ENCODE measurements at places on chromosomes 3 and 15.

DNA sequence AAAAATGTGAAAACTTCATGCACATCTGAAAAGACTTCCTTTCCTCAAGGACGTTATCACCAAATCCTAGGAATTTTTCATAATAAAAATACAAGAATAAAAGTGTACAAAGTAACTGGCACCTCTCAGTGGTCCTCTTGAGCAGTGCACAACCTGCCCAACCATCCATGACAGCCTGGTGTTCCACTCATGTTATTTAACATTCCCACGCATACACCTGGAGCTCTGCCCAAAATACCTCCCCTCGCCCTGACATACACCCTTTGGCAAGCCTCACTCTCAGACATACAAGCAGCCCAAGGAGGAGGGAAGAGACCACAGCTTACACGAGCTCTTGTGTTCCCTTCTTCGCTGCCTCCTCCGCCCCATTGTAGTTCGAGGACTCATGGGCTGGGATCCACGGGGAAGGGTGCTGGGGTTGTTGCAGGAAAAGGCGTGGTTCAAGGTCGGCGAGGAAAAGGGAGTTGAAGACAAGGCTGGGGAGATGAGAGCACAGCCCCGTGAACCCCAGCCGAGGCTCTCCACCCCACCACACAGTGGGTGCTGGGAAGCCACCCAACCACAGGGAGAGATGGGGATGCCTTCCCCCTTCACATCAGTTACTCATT is 23.3 kb downstream of the GRIP2 start:
- DNase-seq = no peak

GRCh38 chr15:50820808-50821382 is 55.4 kb upstream of the SPPL2A start:
- DNase-seq = no peak

GRCh38 chr15:61030451-61030850 is 198.7 kb downstream of the RORA start:
- no peak for DNase-seq

DNA sequence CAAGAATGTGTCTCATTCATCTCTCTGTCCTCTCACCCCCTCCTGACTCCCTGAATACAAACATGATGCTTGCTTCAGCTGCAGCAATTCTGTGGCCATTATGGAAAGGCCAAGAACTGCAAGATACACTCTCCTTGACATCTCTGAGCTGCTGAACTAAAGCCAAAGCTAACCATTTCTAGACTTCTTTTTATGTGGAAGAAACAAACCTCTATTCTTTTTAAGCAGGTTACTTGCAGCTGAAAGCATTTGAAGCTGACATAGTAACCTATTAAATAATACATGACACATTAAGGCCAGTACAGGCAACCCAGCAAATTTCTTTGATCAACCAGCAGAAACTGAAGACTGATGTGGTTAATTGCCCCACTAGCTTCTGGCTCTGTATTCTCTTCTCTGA is 17.5 kb downstream of the FHIT start:
- DNase-seq = no peak

DNA sequence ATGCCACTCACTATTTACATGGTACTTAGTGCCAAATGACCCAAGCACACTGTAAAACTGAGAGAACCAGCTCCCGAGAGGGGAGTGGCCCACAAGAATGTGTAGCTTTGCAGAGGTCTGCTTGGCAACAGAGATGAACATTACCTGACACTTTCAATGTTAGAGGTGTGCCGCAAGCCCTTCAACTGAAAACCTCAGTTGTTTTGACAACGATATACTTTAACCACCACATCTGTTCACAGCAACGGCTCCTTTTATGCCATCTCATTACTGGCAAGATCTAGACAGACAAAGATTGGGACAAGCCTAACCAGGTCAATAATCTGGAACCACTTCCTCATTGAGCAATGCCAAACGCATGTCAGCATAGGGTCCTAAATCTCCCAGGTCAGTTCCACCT is 23.7 kb downstream of the NEK10 start:
- DNase-seq = no peak

DNA sequence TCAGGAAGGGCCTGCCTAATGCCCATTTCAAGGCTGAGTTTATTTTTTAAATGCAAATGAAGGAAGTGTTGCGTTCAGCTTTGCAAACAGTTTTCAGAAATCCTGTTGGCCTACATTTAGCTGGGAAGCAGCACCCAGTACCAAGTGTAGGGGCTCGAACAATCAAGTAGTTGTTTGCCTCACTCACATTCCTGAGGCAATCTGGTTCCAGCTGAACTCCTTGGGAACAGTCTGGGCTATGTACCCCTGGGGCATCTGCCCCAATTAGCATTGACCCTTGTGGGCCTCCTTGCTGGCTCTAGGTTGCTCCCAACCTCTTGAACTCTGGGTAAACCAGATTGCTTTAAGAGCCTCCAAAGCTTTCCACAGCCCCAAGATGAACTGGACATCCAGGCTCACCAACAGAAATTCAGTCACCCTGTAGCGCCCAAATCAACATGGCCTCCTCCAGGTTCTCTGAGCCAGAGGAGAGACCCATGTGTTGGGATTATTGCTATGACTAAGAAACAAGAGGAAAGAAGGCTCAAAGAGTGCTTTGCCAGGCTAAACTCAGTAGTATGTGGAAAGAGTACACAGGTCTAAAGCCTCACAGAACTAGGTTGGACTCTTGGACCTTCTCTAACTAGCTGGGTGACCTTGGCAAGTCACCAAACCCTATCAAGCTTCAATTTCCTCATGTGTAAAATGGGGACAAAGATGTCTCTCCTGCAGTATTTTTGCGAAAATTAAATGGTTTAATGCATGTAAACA is 532.7 kb downstream of the SOX2 start:
- no peak for DNase-seq

- DNase-seq = no peak
Measured at GRCh38 chr3:60953351-60953750, 297.9 kb downstream of the FHIT start.

DNA sequence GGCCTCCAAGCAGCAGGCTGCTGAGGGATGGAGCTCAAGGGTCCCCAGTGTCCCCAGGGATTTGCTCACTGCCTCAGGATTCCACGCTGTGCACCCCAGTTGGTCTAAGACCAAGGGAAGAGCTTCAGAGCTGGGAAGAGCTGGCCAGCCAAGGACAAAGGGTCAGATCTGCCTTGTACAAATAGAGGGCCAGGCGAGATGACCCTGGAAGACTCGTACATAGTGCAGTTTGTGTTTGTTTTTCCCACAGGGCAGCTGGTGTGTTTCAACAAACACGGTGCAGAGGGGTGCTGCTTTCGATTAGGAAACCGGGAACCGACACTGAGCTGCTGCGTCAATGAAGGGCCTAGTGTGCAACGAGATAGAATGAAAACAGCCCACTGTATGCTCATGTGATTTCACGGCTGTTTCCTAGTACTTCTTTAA is 56.1 kb upstream of the TRPM1 start:
- no peak for DNase-seq

DNA sequence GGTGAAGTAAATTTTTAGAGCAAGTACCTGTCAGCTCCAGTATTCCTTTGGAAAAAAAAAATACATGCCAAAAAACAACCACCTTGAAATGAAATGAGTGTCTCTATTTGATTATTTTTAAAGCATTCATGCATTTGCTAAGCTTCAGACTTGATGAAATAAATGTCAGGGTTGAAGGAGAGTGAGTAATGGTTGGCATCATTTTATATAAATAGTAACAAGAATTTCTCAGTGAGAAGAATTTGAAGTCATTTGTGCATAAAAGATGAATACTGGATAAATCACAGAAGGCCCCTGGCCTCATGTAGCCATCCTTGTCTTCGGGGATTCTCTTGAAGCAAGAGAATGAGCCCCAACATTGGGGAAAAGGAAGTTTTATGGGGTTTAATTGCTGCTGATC is 318.4 kb downstream of the LPP start:
- no peak for DNase-seq

GRCh38 chr3:126102011-126102410 is 18.1 kb upstream of the SLC41A3 start:
- DNase-seq = no peak

DNA sequence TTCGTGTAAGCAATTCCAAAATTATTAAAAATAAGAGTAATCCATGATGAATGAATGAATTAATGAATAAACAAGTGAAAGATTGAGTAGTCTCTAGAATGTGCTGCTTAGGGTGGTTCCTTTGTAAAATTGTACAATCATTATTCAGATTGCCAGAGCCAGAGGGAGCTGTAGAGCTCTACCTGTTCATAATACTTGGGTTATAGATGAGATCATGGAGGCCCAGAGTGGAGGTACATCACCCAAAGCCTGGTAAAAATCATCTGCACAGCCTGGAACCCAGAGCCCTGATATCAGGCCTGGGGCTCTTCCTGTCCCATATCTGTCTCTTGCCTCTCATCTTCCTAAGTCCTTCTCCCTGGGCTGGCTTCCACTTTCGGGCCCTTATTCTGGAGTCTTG is 297.2 kb downstream of the RPLP1 start:
- no peak for DNase-seq

DNA sequence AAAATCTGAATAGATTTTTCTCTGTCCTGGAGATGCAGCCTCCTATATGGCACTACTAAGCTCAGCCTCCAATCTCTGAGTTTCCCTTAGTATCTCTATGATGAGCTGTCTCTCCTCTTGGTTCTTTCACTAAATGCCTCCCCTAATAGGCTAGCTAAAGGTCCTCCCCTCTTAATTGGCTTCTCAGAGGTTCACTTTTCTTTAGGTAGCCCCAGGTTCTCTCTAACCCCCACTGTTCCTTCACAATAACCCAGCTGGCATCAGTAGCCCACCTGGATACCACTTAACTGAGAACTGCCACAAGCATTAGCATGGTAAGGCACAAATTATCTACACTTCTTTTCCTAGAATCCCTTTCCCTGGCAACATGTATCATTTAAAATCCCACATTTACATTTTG is 523.2 kb downstream of the IGSF11 start:
- DNase-seq = no peak

GRCh38 chr15:53535886-53536285 is 223.6 kb downstream of the WDR72 start:
- DNase-seq = no peak

DNA sequence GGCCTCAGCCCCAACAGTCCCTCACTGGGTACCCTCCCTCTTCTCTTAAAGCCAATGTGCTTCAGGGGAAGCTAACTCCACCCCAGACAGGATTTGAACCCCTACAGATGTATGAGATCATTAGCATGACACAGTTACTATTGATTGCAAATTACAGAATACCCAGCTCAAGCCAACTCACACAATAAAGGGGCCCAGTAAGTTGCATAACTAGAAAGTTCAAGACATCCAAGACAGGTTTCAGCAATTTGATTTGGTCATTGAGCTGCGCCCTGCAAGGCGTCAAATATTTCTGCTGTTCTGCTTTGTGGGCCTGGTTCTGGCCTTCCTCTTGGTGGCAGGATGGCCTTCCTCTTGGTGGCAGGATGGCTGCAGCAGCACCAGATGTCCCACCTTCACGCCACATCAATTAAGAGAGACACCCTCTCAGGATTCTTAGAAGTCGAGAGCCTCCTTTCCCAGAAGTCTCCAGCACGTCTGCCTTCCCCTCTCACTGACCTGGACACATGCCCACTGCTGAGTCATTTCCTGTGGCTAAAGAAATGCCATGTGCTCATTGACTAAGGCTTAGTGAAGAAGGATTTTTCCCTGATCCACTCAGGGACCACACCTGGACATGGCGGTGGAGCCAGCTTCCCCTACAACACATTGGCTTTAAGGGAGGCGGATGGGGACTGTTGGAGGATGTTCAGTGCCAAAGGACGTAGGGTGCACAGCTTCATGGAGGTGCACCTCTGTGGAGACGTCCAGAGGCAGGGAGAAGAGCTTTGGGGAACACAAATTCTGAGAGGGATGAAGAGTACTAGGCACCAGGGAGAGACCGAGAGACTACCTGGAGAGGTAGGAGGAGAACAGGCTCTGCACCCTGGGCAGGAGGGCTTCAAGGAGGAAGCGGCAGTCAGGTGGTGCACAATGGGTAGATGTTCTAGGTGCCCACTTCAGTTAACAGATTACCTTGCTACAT is 49.1 kb downstream of the DNASE1L3 start:
- no peak for DNase-seq

GRCh38 chr3:4385201-4385600 is 81.9 kb downstream of the SUMF1 start:
- no peak for DNase-seq

GRCh38 chr15:57307527-57308169 is 68.7 kb upstream of the CGNL1 start:
- DNase-seq = no peak

- no peak for DNase-seq
Measured at GRCh38 chr15:72992841-72993252, 59.4 kb upstream of the NEO1 start.

DNA sequence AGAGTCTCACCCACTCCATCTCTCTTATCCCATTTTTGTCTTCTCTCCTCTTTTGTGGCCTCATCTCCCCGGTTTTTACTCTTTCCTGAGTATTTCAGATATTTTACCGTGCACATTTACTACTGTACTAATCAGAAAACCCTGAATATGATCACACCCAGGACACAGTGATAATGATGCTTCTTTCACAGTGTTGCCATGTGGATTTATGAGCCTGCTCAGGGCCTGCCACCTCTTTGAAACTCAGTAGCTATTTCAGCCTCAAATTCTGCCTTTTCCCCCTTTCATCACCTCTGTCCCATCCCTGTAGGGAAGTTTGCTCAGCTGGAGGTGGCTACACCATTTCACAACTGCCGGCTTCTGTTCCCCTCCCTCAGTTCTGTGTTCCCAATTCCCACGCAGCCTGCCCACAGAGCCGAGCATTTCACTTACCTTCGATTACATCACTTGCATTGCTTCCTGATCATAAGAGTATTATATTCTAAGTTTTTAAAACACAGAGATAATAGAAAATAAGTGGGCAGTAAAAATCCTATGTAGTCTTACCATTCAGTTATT is 33.2 kb downstream of the ARNT2 start:
- DNase-seq = no peak

DNA sequence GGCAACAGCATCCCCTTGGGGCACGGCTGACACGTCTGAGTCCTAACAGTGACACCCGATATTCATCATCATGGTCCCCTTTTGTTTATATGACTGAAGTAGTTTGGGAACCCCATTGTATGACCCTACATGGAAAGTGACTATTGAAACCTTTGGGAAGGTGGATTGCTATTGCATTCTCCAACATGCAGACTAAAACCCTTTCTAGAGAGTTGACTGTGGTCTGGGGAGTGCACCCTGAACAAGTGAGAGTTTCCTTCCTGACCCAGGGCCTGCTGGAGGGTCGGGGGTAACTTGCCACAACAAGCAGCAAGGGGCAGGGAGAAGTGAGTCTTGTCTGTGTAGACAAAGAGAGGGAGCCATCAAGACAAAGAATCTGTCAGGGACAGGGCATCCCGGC is 54.4 kb downstream of the ISG20 start:
- no peak for DNase-seq
